SIG-M5 (cell line): ENCODE measurements at places on chromosomes 13 and 19.

DNA sequence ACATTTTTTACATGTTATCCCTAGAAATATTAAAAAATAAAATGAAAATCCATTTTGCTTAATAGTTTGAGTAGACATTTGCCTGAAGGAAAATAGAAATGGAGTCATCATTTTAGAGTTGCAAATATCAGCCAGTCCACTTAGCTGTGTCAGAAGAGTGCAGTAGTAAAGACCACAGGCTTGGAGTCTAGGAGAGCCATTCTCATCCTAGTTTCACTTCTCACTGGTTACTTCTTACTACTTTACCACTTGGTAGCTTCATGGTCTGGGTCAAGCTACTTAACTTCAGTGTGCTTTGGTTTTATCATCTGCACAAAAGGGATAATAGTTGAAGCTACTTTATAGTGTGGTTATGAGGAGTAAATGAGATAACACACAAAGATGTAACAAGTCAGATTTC, 286.5 kb upstream of the NBEA start:
- DNase-seq = no peak

GRCh38 chr13:88144580-88144979, 473.4 kb downstream of the SLITRK5 start:
- DNase-seq = no peak

GRCh38 chr13:109938255-109938936, 152.0 kb upstream of the IRS2 start:
- no peak for DNase-seq

- no peak for DNase-seq
Observed at GRCh38 chr13:41746259-41746658, 214.7 kb downstream of the VWA8 start.

DNA sequence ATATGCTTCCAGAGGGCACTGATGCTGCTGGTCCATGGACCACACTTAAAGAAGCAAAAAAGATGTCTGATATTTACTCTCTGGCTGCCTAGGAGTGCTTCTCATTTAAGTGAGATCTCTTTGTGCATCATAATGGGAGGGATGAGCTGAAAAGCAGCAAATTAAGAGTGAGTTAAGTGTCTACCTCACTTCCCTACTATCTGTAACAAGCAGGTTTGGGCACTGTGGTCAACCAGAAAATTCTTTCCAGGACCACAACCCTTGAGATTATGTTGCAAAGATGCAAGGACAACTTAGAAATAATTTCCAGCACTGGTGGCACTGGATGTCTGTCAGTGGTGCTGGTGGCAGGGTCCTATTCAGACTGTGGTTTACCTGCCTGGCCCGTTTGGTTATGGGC, 52.1 kb upstream of the USPL1 start:
- no peak for DNase-seq

- no peak for DNase-seq
Observed at GRCh38 chr19:27972291-27973040, 1240.5 kb downstream of the UQCRFS1 start.

GRCh38 chr19:49875857-49876421, 1.2 kb downstream of the AKT1S1 start:
- DNase-seq = no peak

GRCh38 chr13:46404733-46405100, 17.7 kb upstream of the RUBCNL start:
- DNase-seq = no peak

- no peak for DNase-seq
Observed at GRCh38 chr19:54670576-54671357, 8.0 kb downstream of the LILRB4 start.

DNA sequence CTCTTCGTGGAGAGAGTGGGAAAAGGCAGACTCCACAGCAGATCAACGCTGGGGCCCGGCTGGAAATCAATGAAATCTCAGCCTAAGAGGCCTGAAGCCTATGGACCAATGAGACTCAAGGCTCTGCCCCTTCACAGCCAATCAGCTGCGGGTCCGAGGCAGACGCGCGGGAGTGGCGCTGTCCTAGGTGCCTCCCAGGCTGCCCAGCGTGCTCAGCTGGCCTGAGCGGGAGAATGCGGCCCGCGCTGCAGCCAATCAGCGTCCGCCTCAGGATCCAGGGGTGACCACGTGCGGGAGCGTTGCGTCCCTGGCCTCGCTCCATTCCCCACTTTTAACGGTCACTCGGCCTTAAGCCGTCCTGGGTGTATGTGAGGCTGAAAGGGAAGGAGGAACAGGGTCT, at the start of gene ZBTB32:
TSS of gene ZBTB32 (plus strand) at position 341 of the 400 bp plus-strand sequence. CDS start 10,069 bp downstream, outside the sequence.
- no peak for DNase-seq

DNA sequence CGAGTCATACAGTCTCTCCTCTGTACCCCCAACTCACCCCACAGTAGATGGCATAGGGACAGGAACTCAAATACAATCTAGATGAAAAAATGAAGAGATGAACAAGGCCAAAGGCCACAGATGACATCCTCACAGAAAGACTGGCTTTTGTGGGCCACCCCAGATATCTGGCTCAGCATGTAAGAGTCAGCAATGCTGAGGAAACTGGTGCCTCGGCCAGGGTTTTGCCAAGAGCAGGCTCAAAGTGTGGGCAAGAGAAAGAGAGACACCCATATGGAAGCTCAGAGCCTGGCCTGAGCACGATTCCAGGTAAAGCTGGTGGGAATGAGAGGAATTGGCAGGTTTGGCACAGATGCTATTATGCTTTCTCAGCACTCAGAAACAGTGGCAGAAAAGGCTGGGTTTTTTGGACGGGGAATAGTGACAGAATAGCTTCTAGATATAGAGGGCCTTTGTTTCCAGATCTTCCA, 460.6 kb downstream of the FOXO1 start:
- no peak for DNase-seq

DNA sequence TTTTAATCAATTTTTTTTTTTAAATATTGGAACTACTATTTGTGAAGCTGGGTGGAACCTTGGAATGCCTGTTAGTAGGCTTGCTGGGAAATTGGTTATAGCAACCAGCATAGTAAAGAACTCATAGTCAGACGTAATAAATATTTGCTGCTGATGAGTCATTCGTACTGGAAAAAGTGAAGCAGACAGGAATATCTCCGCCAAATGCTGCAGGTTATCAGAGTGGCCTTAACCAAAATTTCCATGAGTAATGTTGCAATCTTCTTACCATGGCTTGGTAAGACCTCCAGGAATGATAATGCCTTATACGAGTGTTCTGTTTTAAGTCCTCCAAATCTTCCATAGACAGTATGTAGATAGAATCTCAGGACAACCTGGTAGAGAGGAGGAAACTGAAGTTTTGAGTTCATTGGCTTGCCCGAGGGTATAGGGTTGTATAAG, 34.2 kb downstream of the MBNL2 start:
- DNase-seq = no peak

DNA sequence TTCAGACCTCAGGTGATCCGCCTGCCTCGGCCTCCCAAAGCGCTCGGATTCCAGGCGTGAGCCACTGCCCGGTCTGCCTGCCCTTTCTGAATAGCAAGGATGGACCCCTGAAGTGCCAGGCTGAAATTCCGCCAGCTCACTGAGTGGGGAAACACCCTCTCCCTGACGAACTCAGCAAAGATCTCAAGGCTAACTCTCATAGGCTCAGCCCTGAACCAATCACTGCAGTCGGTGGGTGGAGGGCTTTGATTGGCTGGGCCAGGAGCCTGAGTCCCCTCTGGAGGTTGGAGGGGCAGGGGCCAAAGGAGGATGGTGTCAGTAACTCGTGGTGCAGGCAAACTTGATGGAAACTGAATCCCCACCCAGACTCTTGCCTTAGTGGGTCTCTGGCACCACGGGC, 11.2 kb upstream of the COMP start:
- DNase-seq = no peak

- no peak for DNase-seq
Observed at GRCh38 chr19:35888398-35888797, 11.9 kb downstream of the NFKBID start.

GRCh38 chr13:48437371-48437770, 24.5 kb upstream of the LPAR6 start:
- no peak for DNase-seq

- no peak for DNase-seq
Observed at GRCh38 chr19:40714441-40715299, 2.0 kb downstream of the COQ8B start.

DNA sequence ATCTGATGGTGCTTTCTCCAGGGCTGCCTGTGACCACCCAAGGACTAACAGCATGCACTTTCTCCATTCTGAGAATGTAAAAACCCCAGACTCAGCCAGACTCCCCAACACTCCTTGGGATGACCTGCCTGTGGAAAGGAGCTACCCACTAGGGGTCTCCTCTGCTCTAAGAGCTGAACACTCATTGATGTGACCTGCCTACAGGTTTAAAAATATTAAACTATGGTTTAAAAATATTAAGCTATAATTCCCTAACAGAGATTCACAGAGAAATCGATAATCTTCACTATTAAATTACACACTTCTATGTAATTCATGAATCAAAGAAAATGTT, 696.2 kb upstream of the SLITRK5 start:
- DNase-seq = no peak

- DNase-seq = no peak
Observed at GRCh38 chr13:80239571-80240255, 101.2 kb downstream of the SPRY2 start.

GRCh38 chr19:18112989-18113478, 15.5 kb downstream of the MAST3 start:
- no peak for DNase-seq

DNA sequence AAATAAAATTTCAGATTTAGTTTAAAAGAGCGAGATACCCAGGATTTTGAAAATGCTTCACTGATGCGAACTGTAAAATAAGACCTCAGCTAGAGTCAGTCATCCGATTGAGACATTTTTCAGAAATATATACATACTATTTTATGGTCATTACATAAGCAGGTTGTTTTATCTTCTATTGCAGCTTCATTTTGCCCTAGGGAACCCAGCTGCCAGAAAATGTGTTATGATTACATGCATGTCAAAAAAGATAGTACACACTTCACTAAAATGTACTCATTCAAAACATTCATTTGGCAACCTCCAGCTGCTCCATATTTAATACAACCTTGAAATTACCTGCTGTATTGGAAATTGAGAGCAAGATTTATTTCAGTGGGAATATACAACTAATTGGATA, 483.8 kb upstream of the SLITRK6 start:
- DNase-seq = no peak

- no peak for DNase-seq
Observed at GRCh38 chr13:80251403-80251802, 89.5 kb downstream of the SPRY2 start.

- no peak for DNase-seq
Observed at GRCh38 chr13:60974296-60974695, 441.4 kb downstream of the PCDH20 start.

DNA sequence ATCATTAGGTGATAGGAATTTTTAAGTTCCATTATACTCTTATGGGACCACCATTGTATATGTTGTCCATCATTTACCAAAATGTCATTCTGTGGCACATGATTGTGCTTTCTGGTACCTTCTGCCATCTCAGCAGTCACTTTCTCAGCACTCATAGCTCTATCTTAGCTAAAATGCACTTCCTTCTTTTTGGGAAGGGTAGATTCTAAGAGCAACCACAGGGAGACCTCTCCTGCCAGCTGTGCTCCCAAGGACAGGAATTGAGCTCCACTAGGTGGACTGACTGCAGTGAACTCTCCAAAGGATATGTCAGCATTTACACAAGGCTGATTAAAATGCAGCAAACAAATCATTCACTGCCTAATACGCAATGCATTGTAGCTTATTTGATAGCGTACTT, 91.8 kb upstream of the OBI1 start:
- no peak for DNase-seq

- no peak for DNase-seq
Observed at GRCh38 chr13:100100115-100100879, 11.4 kb downstream of the PCCA start.

DNA sequence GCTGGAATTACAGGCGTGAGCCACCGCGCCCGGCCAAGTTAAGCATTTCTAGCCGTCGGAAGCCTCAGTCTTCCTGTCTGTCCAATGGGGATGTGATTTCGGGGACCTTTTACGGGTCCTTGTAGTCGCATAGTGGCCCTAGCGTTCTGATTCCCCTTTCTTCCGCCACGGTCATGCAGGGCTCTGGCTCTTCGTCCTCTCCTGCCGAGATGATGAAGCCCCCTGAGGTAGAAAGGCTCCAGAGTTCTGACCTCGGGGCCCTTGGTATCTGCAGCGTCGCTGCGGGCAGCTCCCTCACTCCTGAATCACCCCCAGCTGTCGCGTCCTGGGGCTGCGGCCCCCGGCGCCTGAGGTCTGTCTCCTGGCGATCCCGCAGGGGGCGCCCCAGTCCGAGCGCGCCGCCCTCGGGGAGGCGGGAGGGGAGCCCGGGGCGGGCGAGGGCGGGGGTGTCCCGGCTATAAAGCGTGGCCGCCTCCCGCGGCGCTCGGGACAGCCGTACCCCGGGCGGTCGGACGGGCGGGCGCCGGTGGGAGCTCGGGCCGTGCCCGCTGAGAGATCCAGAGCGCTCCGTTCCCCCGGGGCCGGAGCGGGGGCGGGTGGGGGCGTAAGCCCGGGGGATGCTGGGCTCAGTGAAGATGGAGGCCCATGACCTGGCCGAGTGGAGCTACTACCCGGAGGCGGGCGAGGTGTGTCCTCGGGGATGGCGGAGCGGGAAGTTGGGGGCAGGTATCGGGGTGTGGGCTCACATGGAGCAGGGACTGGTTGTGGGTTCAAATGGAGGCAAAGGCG, at the start of gene FOXA3:
TSS of gene FOXA3 (plus strand) at position 487 of the 789 bp plus-strand sequence. CDS start at position 618, 131 bp downstream.
- no peak for DNase-seq

DNA sequence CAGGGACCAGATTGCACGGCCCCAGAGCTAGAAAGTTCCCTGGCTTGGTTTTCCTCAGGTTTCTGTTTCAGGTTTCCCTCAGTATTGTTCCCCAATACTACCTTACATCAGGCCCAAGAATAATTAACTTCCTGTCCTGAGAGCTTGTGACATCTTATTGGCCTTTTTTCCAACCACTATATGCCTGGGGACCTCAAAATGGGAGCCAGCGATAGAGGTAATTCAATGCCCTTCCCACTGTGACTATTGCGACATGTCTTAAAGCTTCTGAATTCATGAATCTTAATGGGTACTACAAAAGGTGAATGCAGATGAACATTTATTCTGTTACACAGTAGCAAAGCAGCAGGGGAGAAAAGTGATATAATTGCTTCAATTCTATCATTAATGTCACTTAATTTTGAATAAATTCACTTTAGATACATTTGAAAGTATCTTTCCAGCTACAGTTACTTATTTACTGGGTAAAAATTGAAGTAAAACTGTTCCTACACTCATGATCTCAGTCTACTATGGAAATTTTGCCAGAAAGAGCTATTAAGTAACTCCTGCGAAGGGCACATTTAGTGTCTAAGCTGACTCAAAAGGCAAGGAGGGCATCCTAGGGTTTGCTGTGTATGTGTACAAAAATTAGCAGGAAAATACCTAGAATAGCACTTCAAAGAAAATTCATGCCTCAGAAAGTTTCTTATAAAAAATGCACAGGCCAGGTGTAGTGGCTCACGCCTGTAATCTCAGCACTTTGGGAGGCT, 4.1 kb downstream of the CRYL1 start:
- DNase-seq = no peak
